Omental fat pad (tissue), 4 donors: ENCODE measurements at places on chromosomes 6 and 20.

DNA sequence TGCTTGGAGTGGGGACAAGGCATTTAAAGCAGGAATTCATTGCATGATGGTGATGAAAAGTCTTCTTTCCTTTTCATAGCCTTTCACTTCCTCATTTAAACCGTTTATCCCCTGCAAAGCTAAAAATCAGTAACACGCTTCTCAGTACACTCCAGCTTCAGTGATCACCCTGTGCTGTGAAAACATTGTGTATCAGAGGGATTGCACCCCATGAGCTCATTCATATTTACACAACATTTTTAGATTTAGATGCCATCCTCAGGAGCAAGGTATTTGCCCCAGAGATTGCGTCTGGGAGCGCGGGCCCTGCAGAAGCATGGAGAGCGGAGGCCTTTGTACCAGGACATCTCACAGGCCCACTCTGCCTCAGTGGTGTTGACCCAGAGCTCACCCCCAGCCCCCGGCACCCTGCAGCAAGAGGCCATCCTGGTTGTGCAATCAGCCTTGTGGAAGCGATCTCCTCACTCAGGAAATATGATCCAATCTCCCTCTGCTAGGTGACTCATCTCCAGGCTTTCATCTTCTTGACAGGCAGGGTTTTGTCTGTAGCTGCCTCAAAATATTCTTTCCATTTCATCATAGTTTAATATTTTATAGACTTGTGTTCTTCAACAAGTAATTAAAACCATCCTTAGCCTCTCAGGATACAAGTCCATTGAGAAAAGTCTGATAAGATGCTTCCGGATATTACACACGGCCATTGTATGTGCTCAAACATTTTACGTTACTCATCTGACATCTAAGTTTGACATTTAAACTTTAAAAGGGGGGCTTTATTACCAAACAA is 38.9 kb upstream of the THBS2 start:
- no peak for DNase-seq

- DNase-seq = no peak
Observed at GRCh38 chr6:65933390-65933789, 226.4 kb upstream of the EYS start.

DNA sequence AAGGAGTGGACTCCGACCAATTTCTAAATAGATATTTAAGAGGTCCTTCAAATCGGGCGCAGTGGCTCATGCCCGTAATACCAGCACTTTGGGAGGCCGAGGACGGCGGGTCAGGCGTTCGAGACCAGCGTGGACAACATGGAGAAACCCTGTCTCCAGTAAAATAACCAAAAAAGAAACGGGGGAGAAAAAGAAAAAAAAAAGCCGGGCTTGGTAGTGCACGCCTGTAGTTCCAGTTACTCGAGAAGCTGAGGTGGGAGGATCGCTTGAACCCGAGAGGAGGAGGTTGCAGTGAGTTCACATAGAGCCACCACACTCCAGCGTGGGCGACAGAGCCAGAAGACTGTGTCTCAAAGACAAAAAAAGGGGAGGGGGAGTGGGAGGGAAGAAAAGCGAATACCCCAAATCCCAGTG is 53.3 kb upstream of the HFE start:
- DNase-seq = no peak

DNA sequence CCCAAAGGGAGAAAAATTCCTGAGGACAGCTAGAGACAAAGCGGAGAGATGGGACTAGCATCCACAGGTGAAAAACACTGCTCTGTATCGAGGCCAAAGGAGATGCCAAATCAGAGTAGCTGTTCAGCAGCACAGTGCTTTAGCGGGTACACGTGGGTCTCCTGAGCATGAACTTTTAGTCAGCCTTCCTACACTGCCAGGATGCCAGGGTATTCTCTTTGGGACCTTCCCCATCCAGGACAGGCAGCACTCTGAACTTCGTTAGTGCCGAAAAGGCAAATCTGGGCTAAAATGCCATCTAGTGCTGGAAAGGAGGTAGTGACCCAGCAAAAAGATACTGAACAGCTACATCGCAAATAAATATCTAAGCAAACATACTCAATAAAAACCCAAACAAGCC is 64.9 kb downstream of the C6orf58 start:
- DNase-seq = no peak

DNA sequence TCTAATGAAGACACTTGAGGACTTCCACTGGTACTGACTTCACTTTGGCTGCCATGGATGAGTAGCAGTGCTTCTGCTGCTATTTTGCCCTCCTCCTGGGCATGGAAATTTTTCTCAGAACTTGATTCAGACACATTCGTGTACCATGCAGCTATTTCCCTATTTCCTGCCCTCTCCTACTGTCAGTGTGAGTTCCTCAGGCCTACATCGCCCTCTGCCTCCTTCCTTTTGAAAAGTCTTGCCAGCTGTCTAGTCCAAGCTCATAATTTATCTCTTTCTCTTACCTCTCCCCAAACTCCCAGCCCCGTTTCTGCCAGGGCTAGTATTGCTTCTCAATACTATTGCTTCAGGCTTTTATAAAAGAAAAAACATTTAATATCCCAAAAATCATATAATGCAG is 470.2 kb downstream of the ADGRB3 start:
- DNase-seq = no peak

DNA sequence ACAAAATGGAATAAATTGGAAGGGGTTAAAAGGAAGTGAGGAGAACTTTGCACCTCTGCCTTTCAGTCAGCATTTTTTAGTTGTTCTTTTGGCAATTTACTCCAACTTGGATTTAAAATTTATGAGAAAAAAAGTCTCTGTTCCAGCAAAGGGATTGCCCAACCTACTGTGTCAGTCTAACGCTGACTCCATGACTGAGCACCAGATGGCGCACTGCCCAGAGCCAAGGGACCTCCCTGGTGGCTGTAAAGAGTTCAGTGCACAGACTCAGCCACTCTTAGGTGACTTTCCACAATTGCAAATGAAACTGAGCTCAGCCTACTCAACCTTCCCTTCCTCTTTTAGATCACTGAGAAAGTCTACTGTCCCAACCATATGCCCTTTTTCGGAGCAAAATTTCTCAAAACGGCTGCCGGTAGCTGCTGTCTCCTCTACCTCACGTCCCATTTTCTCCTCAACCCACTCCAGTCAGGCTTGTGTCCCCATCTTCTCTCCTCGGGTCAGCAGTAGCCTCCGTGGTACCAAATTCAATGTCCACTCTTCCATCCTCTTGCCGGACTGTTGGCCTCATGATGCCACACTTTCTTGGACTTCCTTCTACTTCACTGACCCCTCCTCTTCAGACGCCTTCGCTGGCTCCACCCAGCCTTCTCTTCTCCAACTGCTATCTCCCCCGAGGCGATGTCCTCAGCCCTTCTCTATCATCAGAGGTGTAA is 38.7 kb downstream of the GSTA2 start:
- peak; percentile 52 for DNase-seq

- no peak for DNase-seq
Observed at GRCh38 chr6:17653198-17653882, 53.2 kb downstream of the FAM8A1 start.

- no peak for DNase-seq
Observed at GRCh38 chr20:24808616-24809015, 140.5 kb upstream of the CST7 start.

DNA sequence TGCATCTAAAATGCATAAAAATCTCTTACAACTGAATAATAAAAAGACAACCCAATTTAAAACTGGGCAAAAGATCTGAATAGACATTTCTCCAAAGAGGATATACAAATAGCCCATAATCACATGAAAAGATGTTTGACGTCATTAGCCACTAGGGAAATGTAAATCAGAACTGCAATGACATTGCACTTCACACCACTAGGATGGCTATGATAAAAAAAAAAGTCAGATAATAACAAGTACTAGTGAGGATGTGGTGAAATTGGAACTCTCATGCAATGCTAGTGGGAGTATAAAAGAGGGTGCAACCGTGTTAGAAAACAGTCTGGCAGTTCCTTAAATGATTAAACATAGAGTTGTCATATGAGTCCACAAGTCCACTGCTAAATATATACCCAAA is 24.3 kb upstream of the TBX18 start:
- DNase-seq = no peak

DNA sequence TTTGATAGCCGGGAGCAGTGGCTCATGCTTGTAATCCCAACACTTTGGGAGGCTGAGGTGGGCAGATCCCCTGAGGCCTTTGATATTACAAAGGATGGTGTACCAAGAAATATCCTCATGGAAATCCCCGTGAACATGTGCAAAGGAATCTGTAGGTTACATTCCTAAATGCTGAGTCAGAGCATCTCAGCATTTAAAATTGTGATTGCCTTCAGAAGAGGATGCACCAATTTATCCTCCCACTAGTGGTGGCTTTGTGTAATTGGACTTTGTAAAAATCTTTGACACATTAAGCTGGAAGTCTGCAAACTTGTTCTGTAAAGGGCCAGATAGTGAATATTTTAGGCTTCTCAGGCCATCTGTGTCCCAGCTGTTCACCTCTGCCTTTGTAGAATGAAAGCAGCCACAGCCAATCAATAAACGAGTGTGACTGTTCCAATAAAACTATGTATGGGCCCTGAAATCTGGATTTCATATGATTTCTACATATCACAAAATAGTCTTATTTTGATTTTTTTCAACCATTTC is 11.8 kb downstream of the TMEM14B start:
- no peak for DNase-seq

DNA sequence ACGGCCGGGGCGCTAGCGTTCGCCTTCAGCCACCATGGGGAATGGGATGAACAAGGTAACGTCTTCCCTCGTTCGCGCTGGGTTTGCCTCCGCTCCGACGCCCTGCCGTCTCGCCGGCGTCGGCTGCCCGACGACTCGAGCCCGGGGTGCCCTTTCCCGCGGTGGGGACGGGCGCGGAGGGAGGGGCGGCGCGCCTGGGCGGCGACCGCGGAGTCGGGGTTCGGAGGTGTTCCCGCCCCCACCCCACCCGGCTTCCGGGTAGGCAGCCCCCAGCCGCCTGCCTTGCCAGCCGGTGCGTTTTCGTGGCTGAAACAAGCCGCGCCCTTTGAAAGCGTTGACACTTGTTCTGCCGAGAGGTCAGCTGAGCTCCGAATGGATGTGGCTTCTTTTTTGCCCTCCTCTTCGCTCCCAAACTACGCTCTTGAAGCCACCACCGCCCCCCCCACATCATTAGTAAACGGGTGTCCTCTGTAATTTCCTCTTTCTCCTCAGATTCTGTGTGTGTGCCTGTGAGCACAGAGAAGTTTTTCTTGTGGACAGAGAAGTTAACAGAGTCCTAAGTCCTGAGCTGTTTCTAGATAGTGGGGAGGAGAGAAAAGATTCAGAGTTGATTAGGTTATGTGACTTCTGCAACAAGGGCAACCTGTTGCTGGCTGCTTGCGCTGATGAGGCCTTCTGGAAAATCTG is 362 bp downstream of the DUSP22 start:
- no peak for DNase-seq

- DNase-seq = no peak
Observed at GRCh38 chr6:139500977-139501376, 126.5 kb upstream of the CITED2 start.

DNA sequence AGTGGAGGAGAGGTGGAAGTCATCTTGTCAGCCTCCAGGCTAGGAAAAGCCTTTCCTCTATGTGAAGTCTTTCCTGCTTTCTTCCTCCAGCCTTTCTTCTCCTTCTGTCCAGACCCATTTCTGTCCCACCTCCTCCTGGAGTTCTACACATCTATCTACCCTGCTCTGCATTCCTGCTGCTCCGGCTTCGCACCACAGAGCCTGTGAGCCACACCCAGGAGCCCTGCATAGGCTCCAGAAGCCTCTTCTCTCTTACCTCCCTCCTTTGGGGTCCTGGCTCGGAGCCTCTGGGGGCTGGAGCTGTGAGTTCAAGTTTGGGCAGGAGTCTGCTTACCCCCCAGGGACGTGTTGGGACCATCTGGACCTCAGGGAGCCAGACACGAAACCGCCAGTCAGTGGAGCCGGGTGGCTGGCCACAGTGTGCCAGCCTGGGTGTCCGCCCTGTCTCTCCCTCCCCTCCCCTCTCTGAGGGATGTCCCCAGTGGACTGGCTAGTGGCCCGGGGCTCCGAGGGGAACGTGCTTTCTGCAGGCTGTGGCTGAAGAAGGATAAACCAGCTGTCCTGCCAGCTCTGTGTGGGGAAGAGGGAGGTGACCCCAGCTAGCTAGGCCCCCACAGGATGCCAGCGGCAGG is 99.2 kb downstream of the VEGFA start:
- DNase-seq = no peak

- no peak for DNase-seq
Observed at GRCh38 chr20:61434341-61434781, 182.3 kb downstream of the CDH4 start.

- DNase-seq = no peak
Observed at GRCh38 chr6:138258197-138258596, 39.9 kb upstream of the PBOV1 start.

- no peak for DNase-seq
Observed at GRCh38 chr6:130515306-130515705, 149.5 kb downstream of the TMEM200A start.

DNA sequence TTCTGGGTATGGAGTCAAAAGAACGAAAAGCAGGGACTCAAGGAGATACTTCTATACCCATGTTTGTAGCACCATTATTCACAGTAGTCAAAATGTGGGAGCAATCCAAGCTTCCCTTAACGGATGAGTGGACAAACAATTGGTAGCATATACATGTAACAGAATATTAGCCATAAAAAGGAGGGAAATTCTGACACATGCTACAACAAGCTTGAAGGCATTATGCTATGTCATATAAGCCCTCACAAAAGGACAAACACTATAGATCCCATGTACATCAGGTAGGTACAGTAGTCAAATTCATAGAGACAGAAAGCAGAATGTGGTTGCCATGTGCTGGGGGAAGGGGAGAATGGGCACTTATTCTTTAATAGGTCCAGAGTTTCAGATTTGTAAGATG is 37.6 kb downstream of the CDK19 start:
- no peak for DNase-seq

DNA sequence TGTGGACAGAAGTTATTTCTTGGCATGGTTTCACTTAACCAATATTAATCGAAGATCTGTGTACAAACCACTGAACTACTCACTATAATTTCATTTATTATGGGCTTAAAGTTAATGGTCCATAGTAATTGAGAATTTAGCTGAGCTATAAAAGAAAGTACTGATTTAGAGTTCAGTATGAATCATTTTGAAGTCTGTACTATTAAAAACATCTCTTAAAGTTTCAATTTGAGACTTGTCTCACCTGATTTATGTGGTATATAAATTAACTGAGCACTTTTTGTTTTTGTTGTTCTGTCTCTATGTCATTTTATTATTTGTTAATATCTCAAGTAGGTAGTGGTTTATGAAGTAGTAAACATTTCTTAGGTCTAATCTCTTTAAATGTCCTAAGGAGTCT is 24.9 kb downstream of the KPNA5 start:
- no peak for DNase-seq

GRCh38 chr6:115753446-115753845 is 307.2 kb downstream of the FRK start:
- no peak for DNase-seq

GRCh38 chr6:3340894-3341293 is 82.1 kb downstream of the PSMG4 start:
- DNase-seq = no peak
